ENCODE measurements at places on chromosomes 6 and 20.
A peak's percentile ranks its signal among the peaks of the same experiment; 100 is the strongest.

DNA sequence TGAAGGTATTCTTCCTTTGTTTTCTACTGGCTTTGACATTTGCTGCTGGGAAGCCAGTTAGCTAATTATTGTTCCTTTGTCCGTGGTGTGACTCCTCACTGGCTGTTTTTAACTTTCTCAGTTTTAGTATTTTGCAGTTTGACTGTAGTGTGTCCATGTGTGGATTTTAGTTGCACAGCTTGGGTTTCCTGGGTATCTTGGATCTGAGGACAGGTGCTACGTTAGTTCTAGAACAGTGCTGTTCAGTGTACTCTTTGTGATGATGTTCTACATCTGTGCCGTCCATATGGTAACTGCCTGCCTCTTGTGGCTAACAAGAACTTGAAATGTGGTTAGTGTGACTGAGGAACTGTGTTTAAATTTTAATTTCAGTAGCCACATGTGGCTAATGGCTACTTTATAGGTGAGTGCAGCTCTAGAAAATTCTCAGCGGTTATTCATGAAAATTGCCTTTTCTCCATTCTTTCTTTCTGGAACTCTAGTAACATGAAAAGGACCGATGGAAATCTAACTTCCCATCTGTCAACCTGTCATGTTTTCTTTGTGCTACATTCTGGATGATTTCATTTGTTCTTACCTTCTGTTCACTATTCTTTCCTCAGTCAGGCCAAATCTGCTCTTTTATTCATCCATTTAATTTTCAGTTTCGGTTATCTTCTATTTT lies 7.4 kb downstream of the SNX9 start:
- no peak for DNase-seq

DNA sequence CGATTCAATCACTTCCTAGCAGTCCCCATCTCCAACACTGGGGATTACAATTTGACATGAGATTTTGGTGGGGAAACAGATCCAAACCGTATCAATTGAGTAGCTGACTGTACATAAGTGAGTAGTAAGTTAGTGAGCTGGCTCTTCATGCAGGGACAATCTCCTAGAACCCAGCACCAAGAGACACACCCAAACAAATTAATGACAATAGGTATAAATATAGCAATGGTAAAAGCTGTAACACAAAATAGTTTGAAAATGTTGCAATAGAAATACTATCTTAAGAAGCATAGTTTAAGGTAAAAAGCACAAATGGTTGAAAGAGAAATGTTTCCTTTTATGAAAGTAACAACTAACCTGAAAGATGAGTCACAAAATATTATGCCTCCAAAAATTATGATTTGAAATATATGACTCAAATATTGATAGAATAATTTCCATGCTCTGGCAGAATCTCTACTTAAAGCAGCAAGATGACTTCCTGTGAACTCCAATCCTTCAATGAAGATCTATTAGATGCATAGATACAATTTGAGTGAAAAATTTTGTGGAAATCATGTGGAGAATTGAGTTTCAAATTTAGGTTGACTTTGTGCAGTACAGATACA lies 5.4 kb upstream of the SIRPB1 start:
- DNase-seq, result no peak

- peak; percentile 64 for DNase-seq
Observed at GRCh38 chr6:122647765-122648164, 37.6 kb downstream of the PKIB start.

GRCh38 chr6:36120979-36121786 lies 9.1 kb upstream of the MAPK13 start:
- peak; percentile 72 for DNase-seq

DNA sequence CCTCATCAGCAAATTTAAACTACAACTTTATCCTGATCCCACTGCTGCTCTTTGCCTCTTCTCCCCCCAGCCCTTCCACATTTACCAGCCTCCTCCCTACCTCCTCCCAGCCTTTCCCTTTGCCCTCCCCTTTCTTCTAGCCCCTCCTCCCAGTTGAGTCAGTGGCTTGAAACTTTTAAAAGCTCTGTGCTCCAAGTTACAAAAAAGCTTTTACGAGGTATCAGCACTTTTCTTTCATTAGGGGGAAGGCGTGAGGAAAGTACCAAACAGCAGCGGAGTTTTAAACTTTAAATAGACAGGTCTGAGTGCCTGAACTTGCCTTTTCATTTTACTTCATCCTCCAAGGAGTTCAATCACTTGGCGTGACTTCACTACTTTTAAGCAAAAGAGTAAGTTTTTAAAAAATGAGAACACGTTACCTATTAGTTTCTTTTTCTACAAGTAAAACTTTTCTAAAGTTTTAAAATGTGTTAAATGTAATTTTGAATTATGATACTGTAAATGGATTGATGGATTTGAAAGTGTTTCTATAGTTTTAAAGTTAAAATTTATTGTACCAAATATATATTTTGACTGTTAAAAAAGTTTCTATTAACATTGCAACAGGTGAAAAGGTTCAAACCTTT lies at the start of gene GJA1:
Gene GJA1 (plus strand): TSS at position 203 of the 626 bp plus-strand sequence. CDS start 11,202 bp downstream, outside the sequence.
- peak; percentile 83 for DNase-seq
